ENCODE measurements at places on chromosomes 11 and 22. TPM values are rescaled to one million over a fixed set of nuclear protein-coding genes. Genes with fewer than 3 reads are reported as not detected.

Gene GAL3ST1
- polyA plus RNA-seq: 0.19 TPM

Gene VPREB1
- polyA plus RNA-seq: not detected

Gene BDNF
- polyA plus RNA-seq: 3.1 TPM

Gene PRG2
- not detected for polyA plus RNA-seq

Gene DNAJB13
- polyA plus RNA-seq: not detected

Gene ALG9
- 16.2 TPM for polyA plus RNA-seq

Gene TENM4
- polyA plus RNA-seq: 0.08 TPM

Gene POLR2F
- polyA plus RNA-seq: 218 TPM

Gene DSCAML1
- polyA plus RNA-seq: 0.11 TPM

Gene HTATIP2
- 33.7 TPM for polyA plus RNA-seq

Gene GLB1L2
- polyA plus RNA-seq: 0.42 TPM

Gene P2RX3
- polyA plus RNA-seq: 0.35 TPM

Gene GSTT2B
- polyA plus RNA-seq: 6.6 TPM

Gene CKAP5
- 27.4 TPM for polyA plus RNA-seq

Gene MUC5AC
- polyA plus RNA-seq: not detected

Gene KRTAP5-10
- not detected for polyA plus RNA-seq

Measured in heart left ventricle (tissue), 16 donors.